Renal pelvis (tissue), 12 donors: ENCODE measurements at places on chromosomes 3 and 15.
A peak's percentile ranks its signal among the peaks of the same experiment; 100 is the strongest.

DNA sequence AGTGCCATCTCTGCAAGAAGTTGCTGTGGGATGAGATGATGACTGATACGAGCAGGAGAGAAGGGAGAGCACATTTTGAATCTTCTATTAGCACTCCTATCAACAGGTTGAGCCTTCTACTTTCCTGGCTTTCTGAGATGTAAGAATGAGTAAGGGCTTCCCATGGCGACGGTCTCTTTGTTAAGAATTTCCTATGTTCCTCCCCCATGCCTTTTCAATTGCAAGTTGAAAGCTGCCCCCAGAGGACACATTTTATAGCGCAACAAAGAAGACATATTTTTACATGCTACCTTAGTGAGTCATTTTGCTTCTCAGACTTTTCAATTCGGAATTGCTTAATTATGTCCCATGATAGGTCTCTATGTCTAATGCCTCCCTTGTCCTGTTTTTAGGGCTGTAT is 71.3 kb upstream of the LRTM1 start:
- DNase-seq, result no peak

GRCh38 chr3:33886015-33886414 is 87.6 kb downstream of the PDCD6IP start:
- no peak for DNase-seq

- peak; percentile 7 for DNase-seq
Observed at GRCh38 chr3:6799264-6799915, 61.5 kb upstream of the GRM7 start.

DNA sequence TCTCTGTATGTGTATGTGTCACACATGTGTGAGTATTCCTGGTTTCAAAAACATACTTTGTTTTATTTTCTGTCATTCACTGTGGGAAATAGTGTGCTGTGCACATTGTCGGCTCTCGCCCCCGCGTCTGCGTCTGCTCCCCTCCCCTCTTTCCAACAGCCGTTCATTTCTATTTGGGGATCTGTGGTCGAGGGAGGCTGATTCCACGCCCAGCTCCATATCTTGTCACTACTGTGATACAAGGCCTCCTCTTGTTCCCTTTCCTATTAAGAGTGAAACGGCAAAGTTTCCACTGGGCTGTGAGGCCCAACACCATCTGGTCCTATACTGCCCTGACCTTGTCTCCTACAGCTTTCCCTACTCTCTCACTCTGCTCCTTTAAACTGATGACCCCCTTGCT is 172.5 kb upstream of the LRIG1 start:
- DNase-seq, result peak; percentile 39

DNA sequence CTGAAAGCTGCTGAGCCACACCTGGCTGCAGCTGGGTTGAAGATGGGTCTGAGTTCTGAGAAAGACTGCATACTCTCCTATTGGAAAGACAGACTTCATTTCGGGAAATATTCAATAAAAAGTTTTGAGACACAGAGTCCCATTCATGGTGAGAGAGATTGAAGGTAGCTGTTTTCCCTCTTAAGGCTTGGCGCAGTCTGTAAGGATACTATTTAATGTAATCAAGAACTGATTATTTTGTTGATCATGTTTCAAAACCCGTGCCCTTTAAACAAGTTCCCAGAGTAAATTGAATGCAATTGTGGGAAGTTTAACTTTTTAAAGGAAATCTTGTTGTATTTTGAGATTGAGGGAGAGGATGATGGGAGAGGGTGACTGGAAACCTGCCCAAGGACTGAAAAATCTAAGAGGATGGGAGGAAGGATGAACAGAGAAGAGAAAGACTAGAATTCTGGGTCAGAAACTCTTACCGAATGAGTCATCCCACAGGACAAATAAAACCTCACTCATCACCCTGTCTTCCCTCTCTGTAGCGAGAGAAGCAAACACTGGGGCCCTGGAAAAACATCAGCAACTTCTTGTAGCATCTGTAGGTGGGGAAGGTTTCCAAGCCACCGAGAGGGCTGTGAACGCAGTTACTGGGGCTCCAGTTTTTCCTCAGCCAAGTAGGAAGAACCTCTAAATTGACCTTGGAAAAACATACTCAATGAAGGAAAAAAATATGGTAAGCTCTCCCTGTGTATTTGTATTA is 193.2 kb upstream of the TPRG1 start:
- no peak for DNase-seq

DNA sequence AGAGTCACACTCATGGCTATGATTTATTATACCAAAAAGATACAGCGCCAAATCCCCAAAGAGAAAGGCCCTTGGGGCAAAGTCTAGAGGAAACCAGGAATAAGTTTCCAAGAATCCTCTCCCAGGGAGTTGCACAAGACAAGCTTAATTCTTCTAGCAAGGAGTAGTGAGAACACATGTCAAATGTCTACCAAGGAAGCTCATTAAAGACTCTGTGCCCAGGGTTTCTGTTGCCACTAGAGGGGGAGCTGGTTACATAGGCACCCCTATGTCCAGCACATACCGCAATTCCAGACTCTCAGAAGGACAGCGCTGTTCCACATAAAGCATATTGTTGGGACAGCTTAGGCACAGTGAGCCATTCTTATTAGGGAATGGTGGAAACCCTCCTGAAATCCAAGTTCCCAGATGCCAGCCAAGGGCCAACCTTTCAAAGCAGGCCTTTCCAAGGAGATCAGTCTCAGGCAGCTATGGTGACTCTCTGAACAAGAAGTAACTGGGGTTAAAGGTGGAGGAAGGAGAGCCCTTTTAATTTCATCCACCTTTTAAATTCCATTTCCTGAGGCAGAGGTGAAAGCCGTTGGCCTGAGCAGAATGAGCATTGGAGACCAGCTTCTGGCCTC is 194.2 kb downstream of the UACA start:
- DNase-seq, result peak; percentile 62

DNA sequence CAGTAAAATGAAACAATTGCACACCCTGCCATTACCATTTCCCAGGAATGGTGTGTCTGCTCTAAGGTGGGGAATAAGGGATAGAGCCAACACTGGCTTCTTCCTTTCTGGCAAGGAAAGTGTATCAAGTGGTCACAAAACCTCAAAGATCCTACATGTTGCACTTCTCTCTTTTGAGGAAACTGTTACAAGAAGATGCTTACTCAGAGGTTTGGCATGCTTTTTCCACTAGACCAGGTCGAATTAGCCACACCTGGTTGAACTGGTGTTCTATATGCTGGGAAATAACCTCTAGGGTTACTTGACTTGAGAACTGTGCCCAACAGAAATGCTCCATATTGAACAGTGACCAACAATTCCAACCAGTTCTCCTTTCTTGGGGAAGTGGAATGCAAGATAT is 102.9 kb downstream of the LRRN1 start:
- DNase-seq, result no peak

GRCh38 chr3:123471106-123471505 is 22.2 kb upstream of the ADCY5 start:
- no peak for DNase-seq

GRCh38 chr3:29410660-29411405 is 130.0 kb downstream of the RBMS3 start:
- no peak for DNase-seq

DNA sequence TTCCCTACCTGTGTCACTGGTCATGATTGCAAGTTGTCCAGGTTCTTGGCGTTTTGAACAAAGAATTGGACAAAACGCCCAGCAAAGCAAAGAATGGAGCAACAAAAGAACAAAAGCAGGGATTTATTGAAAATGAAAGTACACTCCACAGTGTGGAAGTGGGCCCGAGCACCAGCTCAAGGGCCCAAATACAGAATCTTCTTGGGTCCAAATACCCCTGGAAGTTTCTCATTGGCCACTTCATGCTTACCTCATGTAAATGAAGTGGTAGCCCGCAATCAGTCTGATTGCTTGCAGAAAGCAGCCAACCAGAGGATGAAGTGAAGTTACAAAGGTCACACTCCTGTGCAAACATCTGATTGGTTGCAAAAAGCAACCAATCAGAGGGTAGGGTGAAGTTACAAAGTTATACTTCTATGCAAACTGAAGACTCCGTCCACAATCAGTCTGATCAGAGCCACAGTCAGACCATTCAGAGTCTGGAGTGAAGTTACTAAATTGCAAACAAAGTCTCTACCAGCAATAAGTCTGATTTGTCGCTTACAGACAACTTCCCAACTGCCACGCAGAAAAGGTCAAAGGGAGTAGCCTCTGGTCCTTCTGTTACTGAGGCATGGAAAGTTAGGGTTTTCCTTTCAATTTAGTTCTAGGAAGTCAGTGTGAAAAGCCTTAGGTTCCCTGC is 8.3 kb upstream of the TM4SF1 start:
- no peak for DNase-seq

GRCh38 chr3:126064627-126065258 is 19.2 kb downstream of the SLC41A3 start:
- no peak for DNase-seq

DNA sequence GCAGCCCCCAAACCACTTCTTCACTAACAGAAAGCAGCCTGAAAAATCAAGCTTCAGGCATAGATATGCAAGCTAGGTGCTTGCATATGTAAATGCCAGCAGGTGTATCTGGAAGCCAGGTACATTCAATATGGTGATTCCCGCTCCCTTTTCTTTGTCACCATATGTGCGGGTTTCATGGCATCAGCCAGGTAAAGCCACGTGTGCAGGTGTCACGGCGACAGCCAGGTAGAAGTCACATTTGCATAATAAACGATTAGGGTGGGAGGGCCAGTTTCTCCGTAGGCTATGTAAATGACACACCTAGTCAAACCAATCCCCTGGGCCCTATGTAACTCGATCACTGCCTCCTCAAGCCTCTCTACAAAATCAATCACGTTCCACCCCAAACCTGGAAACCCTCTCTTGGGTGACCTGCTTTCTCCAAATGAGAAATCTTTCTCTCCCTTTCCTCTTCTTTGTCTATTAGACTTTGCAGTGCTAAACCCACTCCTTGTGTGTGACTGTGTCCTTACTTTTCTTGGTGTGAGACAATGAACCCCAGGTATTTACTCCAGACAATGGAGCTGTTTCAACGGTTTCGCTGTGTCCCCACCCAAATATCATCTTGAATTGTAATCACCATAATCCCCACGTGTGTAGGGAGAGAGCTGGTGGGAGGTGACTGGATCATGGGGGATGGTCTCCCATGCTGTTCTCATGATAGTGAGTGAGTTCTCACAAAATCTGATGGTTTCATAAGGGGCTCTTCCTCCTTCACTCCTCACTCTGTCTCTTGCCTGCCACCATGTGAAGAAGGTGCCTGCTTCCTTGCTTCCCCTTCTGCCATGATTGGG is 44.6 kb downstream of the ONECUT1 start:
- no peak for DNase-seq

GRCh38 chr3:128203169-128203568 is 49.9 kb downstream of the EEFSEC start:
- DNase-seq, result no peak

- DNase-seq, result no peak
Observed at GRCh38 chr15:77027111-77027696, 32.3 kb downstream of the PSTPIP1 start.

DNA sequence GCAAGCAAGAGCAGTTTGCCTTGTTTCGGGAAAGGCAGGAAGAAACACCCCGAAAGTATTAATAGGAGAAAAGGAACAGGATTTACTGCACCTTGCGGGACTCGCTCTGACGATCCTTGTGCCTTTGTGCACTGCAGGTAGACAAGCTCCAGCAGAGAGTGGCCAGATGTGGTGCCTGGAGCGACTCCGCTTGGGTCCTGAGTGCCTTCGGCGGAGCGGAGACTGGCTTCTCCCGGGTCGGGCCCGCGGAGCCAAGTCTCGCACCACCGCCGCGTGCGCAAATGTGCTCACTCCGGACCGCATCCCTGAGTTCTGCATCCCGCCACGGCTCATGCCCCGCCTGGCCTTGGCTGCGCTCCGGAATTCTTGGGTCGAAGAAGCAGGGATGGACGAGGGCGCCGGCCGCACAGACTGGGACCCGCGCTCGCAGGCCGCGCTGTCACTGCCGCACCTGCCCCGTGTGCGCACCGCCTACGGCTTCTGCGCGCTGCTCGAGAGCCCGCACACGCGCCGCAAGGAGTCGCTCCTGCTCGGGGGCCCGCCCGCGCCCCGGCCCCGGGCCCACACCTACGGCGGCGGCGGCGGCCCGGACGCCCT is 769 bp downstream of the C2CD4A start:
- DNase-seq, result no peak

DNA sequence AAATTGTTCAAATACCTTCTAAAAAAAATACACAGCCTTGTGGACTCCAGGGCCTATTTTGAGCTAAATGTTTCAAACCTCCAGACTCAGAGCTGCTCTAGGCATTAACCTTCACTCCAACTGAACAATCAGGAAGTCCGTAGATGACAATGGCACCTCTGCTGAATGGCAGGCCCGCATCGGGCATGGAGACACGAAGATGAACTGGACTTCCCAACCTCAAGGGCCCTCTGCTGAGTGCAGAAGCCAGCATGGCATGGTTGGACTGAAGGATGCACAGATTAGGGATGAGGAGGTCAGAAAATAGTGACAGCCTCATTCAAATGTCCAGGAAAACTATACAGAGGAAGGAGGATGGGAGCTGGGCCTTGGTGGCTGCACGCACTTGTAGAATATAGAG is 2.2 kb downstream of the FAM174B start:
- DNase-seq, result no peak

DNA sequence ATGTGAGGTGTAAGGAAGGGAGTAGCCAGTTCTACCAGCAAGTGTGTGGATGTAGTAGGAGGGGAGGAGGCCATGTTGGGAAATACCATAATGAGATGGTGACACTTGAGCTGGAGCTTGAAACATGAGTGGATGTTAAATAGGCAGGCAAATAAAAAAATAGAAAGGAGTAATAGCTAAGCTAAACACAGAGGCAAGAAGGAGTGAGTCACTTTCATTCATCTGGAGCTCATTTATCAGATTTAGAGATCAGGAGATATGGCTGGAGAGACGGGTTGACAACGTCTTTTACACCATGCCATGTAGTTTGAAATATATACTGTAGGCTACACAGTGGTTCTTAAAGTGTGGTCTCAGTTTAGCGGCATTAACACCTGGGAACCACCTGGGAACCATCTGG is 390.5 kb downstream of the DIPK2A start:
- no peak for DNase-seq

DNA sequence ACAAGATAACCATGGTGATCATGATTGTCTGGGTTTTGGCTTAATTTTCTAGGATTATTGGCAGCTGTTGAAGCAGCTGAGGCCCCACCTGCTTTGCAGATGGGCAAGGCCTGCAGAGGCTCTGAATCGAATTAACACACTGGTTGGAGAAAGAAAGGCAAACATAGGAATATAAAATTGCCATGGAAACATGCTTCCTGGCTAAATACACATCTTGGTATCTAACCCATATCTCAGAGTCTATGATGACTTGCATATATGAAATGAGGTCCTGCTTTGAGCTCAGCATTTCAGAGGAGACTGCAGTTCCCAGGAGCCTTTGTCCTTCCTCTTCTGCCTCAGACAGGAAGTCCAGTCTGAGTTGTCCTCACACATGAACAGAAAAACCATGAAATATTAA is 24.3 kb upstream of the SV2B start:
- DNase-seq, result no peak
